ENCODE measurements at places on chromosomes 6 and 20.

DNA sequence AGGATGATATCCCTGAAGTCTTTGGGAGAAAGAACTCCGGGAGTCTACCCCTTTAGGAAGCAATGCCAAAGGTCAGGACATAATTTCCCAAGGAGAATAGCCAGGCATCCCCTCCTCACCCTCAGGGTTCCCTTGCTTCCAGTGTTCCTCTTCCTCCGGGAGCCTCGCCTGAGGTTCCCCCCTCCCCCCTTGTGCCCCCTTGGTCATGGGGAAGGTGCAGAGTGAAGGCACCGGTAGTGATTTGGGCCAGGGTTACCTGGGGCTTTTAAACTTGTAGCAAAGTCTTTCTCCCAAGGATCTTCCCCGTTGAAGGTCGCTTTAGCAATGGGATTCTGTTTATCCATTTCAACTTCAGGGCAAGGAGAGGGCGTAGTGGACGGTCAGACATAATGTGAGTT is 1.2 kb downstream of the ISM1 start:
- no peak for DNase-seq

DNA sequence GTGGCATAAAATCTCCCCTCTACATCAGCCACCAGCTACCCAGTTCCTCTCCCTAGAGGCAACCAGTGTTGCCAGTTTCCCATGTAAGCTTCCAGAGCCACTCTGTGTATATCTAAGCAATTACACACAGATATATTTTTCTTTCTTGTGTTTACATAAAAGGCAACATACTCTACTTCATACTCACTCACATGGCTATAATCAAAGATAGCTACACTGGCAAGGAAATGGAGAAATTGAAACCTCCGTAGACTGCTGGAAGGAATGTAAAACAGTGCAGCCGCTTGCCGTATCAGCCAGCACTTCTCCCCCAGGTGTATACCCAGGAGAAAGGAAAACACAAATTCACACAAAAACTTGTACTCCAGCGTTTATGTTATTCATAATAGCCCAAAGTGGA is 38.5 kb upstream of the NELFCD start:
- no peak for DNase-seq

DNA sequence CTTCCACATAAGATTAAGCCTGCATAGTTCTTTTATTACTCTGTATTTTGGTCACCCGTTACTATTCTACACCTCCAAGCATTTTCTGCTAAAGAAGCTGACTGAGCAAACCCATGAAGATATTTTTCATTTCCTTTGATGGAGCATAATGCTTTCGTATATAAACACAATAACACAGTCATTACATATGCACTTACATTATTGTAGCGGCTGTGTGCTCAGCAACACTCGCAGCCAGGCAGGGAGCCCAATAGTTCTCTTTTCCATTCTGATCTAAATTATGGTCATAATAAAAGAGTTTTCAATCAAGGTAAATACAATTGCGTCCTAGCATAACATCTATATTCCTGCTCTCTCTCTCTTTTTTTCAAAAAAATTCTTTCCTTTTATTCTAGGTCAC is 69.6 kb upstream of the TFB1M start:
- no peak for DNase-seq

DNA sequence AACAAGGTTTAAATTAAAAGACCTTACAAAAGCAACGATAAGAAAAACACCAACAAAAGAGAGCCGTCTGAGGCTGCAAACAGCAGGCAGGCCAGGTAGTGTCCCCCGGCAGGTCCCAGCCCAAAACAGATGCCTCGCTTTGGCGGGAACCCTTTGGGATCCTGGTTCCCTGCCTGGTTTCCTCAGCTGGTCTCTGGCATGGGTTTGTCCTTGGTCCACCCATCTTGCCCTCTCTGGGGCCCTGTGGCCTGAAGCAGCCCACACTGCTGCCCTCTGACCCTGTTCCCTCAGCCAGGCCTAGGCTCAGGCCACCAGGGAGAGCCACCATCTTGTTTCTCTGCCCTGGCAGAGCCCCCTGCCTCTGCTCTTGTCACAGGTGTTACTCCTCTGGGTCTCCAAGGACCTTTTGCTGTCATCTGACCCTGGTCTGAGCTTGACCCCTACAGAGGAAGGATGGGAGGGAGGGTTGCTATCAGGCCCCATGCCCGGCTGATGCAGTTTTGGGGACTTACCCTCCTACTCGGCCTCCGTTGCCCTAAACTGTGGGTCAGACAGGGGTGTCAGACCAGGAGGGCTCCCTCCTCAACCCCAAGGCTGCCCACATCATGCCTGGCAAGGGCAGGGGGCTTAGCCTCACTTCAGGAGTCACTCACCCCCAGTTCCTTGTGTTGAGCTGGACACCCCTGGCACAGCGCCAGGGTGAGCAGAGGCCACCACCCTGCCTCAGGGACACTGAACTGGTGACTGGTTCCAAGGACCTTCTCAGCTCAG is 30.6 kb upstream of the GRM4 start:
- no peak for DNase-seq

- no peak for DNase-seq
Measured at GRCh38 chr6:116057766-116058165, 2.9 kb downstream of the FRK start.

All from stimulated activated CD4-positive, alpha-beta T cell treated with anti-CD3 and anti-CD28 coated beads, Interleukin-12 subunit alpha, Interleukin-12 subunit beta, amount 100 ng/mL, for 4 hours (primary cell).